ENCODE measurements at places on chromosomes 4 and X.

DNA sequence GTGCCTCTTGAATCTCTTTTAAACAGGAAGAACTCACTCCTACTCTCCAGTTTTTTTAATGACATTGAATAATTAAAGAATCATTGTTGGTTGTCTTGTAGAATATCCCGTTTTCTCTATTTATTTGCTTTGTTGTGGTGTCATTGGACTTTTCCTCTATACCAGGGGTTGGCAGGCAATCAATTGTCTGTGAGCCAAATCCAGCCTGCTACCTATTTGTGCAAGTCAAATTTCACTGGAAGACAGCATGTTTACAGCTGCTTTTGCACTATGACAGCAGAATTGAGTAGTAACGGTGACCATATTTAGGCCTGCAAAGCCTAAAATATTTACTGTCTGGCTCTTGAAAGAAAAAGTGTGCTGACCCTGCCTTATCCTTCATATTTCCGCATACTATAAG is 34.8 kb downstream of the POLA1 start:
- DNase-seq = no peak

GRCh38 chr4:82797405-82798111 is 1.0 kb downstream of the SCD5 start:
- DNase-seq = peak; percentile 36

- DNase-seq = no peak
Observed at GRCh38 chr4:166498546-166498945, 625.5 kb downstream of the TLL1 start.

- DNase-seq = no peak
Observed at GRCh38 chr4:148630051-148630450, 187.8 kb upstream of the NR3C2 start.

DNA sequence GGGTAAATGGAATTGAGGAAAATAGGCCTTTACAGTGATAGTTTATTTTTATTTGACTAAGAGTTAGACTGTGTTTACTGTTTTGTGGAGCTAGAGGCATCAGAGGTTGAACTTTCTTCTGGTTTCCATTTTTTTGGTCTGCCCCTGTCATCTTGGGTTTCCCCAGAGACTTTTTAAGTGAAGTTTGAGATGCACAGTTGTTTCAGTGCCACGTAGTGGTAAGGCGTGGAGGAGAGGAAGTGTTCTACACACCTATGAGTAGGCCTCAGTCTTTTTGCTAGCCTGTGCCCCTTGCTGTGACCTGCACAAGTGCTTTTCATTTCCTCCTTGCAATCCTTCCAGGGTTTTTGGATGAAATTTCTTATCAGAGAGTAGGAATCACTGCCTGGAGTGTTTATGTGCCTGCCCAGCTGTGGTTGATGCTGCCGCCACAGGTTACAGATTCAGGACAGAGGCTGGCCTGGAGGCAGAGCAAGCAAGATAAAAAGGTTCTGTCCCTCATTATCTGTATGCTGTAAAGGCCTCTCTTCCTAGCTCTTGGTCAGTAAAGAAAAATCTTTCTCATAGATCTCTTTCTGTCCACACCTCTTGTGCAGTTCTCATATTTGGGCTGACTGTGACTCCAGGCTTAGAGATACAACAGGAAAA is 12.5 kb upstream of the HSFX4 start:
- DNase-seq = no peak

DNA sequence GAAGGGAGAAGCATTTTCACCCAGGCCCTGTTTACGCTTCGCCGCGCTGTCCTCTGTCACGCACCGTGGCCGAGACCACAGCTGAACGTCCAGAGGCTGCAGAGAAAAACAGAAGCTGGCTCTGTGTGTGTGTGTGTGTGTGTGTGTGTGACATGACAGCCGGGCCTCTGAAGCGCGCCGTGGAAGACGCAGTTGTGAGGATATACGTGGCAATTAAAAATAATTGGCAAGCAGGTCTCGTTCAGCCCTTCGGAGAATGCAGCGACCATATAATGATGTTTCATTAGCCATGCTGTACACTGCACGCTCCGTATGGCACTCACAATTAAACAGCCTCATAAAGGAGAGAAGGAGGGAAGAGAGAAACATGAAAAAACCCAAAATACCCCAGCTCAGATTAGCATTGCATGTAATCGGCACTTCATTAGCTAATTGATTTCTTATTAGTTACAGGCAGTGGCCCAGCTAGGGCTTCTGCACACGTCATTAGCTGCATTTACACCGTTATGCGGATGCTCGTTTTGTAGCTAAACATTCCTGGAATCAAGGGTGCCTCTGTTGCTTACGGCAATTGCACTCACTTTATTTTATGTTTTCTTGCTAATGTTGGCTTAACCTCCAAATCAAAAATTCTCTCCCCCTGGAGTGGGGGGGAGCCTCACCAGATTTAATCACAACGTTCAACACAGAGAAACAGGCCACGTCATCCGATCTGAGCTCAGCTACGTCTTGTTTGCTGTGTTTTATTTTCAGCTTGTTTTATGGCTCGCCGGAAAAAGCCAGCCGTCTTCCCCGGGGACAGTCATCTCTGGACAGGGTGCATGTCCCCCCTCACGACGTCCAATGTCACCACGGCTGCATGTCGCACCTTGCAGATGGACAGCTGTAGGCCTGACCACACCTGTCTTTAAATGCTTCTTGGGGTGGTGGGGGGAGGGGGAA is 74.6 kb upstream of the SHOX start:
- DNase-seq = no peak

DNA sequence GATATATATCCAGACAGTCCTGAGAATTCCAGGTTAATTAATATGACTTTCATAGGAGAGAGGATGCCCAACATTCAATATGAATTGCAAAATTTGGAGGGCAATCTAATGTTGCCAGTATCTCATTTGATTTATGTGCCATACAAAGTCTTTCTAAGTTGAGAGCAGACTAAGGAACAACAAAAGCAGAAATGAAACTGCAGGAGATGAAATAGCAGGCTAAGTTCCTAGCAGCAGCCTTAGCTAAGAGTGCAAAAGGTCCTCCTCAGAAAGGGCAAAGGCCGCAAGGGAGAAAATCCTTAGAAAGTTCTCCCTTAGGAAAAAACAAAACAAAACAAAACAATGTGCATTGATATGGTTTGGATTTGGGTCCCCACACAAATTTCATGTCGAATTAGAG is 602.9 kb upstream of the HTR2C start:
- no peak for DNase-seq

DNA sequence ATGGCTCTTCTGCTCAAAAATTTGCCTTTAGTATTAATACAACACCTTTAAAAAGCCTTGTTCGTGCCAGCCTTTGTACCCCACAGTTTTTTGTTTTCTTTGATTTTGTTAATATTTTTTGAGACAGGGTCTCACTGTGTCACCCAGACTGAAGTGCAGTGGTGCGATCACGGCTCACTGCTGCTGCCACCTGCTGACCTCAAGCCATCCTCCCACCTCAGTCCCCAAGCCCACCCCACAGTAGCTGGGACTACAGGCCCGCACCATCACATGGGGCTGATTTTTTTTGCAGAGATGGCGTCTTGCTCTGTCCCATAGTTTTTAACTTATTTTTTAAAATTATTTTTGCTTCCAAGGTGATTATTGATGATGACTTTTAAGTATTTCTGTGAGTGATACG is 134.0 kb downstream of the HTR2C start:
- DNase-seq = no peak

GRCh38 chr4:83129264-83129663 is 14.7 kb upstream of the PLAC8 start:
- no peak for DNase-seq
